ENCODE measurements at places on chromosomes 1 and 21.

GRCh38 chr1:58862728-58863385 is 79.0 kb upstream of the JUN start:
- no peak for DNase-seq

DNA sequence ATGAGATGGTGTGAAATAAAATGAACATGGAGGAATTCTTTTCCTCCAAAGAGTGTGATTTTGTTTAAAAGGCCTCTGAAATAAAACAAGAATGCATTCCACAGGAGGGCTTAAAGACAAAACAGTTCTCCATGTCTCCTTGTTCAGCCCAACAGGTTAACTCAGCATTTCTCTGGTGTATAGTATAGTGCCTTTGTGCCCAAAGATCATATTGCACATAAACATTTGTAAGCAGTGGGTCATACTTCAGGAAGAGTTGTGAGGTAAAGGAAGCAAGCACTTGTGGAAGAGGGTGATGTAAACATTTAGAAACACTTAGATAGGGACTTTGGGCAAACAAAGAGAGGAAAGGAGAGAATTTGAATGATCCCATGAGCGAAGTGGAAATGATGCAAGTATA is 433.9 kb downstream of the SIPA1L2 start:
- DNase-seq = no peak

GRCh38 chr1:156828400-156829124 is 11.9 kb upstream of the SH2D2A start:
- no peak for DNase-seq

DNA sequence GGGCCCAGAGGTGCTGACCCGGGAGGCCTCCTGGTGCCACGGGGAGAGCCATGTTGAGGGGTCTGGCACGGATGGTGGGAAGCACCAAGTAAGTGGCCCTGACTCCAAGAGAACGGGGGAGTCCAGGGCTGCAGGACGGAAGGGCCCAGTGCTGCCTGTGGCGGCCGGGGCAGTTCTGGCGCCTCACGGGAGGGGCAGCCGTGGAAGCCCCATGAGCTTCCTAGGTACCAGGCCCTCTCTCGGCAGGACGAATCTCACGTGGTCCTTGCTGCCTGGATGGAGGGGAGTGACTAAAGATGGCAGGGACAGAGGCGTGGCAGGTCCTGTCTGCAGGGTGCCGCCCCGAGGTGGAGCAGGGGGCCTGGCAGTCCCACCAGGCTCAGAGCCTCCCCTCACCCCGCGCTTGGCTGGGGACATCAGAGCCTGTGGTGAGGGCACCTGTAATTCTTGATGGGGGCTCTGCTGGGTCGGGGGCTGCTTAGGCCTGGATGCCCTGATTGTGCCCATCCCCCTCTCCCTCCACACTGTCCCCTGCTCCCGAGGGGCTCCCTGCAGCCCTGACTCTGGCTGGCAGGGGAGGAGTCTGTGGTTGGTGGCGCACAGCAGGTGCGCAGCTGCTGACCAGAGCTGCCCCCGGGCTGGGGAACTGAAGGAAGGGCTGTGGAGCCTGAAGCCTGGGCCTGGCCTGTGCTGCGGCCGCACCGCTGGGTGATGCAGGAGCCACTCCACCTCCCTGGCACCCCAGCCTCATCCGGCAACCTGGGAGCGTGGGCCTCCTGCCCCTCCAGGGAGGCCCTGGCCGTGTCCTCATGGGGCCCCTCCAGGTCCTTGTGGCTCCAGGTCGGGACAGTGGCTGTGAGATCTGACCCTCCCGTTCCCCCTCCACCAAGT is 31.4 kb downstream of the POFUT2 start:
- DNase-seq = peak; percentile 54

GRCh38 chr1:61082311-61083012 is at the start of gene NFIA:
TSS of gene NFIA (plus strand) at chr1:61082561.
- no peak for DNase-seq

- no peak for DNase-seq
Measured at GRCh38 chr1:57411262-57411661, 12.6 kb downstream of the DAB1 start.

- DNase-seq = no peak
Measured at GRCh38 chr1:53733447-53733931, 5.5 kb downstream of the GLIS1 start.
